Metanephros (tissue), 2 donors: ENCODE measurements at places on chromosomes 13 and 19. TPM values are rescaled to one million over a fixed set of nuclear protein-coding genes. Genes with fewer than 3 reads are reported as not detected.

The KLK4 gene
- not detected for total RNA-seq

The CEACAM7 gene
- not detected for total RNA-seq

The B3GNT3 gene
- 7.4 TPM for total RNA-seq

The CYP2S1 gene
- total RNA-seq = 1.3 TPM

The CASP14 gene
- total RNA-seq = 0.12 TPM

The BRSK1 gene
- 11.2 TPM for total RNA-seq

The KLK2 gene
- not detected for total RNA-seq

The CGB1 gene
- not detected for total RNA-seq

The WDR18 gene
- 104 TPM for total RNA-seq

The NOVA2 gene
- 2.7 TPM for total RNA-seq

The MBD3L3 gene
- total RNA-seq = not detected

The C1QTNF9 gene
- 1.1 TPM for total RNA-seq

The ZNF583 gene
- 7.2 TPM for total RNA-seq

The CBLC gene
- total RNA-seq = 8.8 TPM

The ZNF433 gene
- 26.7 TPM for total RNA-seq

The TEX26 gene
- not detected for total RNA-seq

The ZNF560 gene
- total RNA-seq = not detected

The GARIN5A gene
- total RNA-seq = 4.4 TPM

The ZNF761 gene
- total RNA-seq = 7.5 TPM

The NPAS1 gene
- total RNA-seq = 2.4 TPM

The LILRB4 gene
- 2.9 TPM for total RNA-seq

The ZNF571 gene
- total RNA-seq = 11.4 TPM

The COG6 gene
- total RNA-seq = 39.5 TPM

The SIAH3 gene
- 0.99 TPM for total RNA-seq

The SULT2A1 gene
- total RNA-seq = 0.41 TPM

The PIN1 gene
- total RNA-seq = 70.5 TPM

The TFDP1 gene
- total RNA-seq = 51.3 TPM

The CYP4F22 gene
- 0.23 TPM for total RNA-seq

The HIF3A gene
- 194 TPM for total RNA-seq

The SPINT2 gene
- total RNA-seq = 172 TPM

The SYT5 gene
- not detected for total RNA-seq
